ENCODE measurements at places on chromosomes 3 and 15.
A peak's percentile ranks its signal among the peaks of the same experiment; 100 is the strongest.

DNA sequence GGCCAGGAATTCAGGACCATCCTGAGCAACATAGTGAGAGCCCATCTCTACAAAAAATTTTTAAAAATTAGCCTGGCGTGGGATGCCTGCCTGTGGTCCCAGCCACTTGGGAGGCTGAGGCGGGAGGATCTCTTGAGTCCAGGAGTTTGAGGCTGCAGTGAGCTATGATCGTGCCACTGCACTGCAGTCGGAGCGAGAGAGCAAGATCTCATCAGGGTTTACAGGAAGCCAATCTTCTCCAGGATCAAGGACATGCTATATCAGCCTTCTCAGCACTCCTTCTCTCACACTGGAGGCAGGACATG lies 451 bp upstream of the STOML1 start:
- DNase-seq = no peak

DNA sequence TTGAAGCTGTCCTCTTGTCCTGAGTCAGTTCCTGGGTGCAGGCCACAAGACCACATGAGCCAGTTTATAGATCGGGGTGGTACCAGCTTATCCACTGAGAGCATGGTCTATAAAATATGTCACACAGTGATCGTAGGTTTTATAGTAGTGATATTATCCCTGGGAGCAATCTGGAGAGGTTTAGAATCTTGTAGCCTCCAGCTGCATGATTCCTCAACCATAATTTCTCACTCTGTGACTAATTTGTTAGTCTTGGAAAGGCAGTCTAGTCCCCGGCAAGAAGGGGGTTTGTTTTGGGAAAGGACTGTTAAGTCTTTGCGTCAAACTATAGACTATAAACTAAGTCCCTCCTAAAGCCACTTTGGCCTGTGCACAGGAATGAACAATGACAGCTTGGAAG lies 693.0 kb upstream of the CADM2 start:
- no peak for DNase-seq

- DNase-seq = peak; percentile 33
Observed at GRCh38 chr3:49456466-49456865, 13.6 kb upstream of the DAG1 start.

- no peak for DNase-seq
Observed at GRCh38 chr3:102514241-102514640, 79.4 kb downstream of the ZPLD1 start.

GRCh38 chr3:139778682-139779233 lies 101.0 kb upstream of the NMNAT3 start:
- DNase-seq = peak; percentile 19

DNA sequence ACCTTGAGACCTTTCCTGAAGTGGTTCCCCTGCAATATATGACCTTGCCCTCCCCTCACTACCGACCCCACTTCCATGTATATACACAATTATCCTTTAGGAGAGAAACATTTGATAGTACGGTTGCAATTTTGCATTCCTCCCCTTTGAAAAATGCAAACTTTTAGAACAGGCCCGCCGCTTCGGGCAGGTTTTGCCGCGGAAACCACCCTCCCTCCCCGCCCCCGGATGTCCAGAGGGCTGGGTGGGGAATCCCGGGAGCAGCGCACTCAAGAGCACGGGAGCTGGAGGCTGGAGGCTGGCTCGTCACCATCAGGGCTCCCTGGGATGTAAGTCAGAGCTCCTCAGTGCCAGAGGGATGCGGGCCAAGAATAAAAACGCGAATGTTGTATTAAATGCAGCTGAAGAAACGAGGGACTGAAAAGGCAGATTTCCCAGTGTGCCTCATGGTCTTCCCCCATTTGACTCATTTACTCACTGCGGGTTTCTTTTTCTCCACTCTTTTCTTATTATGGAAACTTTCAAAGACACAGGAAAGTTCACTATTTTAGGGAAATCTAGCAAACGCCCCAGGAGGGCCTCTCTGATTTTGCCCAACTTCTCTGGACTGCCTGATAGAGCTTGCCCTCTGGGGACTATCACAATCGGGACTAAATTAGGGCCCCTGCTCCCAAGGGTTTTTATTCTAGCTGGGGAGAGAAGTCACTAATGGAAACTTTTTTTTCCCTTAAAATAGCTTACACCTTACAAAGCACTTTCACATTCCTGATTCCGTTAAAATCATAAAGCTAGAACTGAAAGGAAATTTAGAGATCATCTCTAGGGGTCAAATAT lies 2.9 kb upstream of the USP3 start:
- DNase-seq = peak; percentile 90

- DNase-seq = no peak
Observed at GRCh38 chr15:77808075-77808474, 175.4 kb upstream of the LINGO1 start.

DNA sequence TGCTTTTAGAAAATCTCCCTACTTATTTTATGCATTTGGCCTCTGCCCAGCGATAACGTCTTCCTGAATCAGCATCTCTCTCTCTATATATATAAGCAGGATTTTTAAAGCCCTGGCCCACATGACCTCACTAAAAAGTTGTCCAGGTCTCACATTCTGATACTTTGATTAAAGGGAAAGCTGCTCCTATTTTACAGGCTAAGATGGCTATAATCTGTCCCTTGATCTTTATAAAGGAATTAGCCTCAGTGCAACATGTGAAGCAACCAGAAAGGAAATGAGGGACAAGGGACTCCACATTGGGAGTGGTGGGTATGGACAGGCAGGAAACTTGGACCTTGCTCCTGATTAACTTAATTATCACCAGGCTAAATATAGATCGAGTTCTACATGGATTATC lies 25.6 kb upstream of the MUC13 start:
- no peak for DNase-seq

DNA sequence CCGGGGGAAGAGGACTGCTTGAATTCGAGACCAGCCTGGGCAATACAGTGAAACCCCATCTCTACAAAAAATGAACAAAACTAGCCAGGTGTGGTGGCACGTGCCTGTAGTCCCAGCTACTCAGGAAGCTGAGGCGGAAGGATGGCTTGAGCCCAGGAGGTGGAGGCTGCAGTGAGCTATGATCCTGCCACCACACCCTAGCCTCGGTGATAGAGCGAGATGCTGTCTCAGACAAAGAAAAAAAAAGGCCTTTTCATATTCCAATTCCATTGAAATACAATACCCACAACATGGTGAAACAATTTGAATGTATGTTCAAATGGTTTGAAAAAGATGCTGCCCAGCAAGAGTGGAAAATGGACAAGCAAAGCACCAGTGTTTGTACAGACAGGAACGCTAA lies 61.8 kb upstream of the ZNF148 start:
- DNase-seq = no peak

GRCh38 chr3:15427981-15428380 lies 583 bp downstream of the EAF1 start:
- DNase-seq = no peak

GRCh38 chr3:89300526-89300925 lies 193.1 kb downstream of the EPHA3 start:
- DNase-seq = no peak

GRCh38 chr3:16288664-16289063 lies 23.7 kb downstream of the OXNAD1 start:
- no peak for DNase-seq

- DNase-seq = peak; percentile 68
Observed at GRCh38 chr15:90286678-90287077, 21.2 kb downstream of the NGRN start.

- DNase-seq = peak; percentile 47
Observed at GRCh38 chr3:175146258-175146657, 287.1 kb downstream of the NAALADL2 start.

DNA sequence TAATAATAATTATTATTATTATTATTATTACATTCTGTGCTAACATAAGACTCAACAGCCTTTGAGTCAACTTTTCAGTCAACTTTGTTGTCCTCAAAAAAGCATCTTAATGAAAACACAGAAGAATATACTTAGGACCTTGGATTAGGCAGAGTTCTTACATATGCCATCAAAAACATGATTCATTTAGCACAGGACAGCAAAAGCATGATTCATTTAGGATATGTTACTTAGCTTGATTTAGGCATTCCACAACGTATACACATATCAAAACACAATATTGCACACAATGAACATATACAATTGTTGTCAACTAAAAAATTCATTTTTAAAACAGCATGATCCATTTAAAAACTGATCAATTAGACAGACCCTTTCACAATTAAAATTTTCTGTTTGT lies 213.0 kb downstream of the FMN1 start:
- DNase-seq = peak; percentile 56

DNA sequence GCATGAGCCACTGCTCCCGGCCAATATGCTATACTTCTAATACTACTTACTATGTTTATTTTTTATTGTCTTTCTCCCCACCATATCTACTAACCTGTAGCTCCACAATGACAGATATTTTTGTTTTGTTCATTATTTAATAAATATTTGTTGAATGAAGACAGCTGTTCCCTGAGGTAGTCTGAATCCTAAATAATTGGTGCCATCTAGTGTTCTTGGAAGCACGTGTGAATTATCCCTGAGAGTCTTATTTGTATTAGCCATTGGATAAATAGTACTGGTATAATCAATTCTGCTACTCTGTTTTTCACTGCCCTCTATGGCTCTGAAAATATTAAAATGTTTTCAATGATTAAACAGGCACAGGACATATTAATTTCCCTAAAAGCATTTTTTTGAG lies 5.6 kb upstream of the APPL1 start:
- peak; percentile 31 for DNase-seq
